ENCODE measurements at places on chromosomes 2 and 18.

- DNase-seq: no peak
Measured at GRCh38 chr2:80351231-80351630, 46.7 kb upstream of the LRRTM1 start.

DNA sequence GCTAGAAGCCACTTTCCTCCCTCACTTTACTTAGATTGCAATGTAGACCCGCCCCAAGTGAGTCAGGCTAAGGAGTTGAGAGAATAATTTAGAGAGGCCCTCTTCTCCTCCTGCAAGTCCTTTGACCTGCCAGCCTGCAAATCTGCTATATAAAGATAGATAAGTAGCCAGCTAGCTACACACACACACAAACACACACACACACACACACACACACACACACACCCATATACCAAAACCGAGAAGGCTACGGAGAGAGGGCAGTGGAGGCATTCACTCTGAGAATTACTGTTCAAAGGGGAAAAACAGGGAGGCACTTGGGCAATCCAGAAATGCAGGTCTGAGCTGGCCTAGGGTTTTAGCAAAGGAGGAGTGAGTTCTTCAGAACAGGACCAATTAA lies 23.0 kb upstream of the SMAD7 start:
- DNase-seq: no peak

DNA sequence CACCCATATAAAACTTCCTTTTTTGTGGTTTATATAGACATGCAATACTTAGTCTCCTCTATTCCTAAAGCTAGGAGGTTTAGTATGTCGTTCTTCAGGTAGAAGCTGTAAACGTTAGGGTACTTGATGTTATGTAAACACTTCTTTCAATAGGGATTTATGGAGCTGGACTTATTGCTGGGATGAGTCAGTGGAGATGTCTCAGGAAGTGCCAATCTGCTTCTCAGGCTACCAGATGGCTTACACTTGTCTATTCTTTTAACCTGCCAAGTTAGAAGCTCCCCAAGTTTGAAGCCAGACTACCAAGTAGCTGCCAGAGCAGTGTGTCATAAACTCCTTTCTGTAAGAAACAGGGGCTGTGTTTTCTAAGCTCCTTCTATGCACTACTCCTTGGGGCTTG lies 756.5 kb upstream of the LRRTM1 start:
- no peak for DNase-seq

DNA sequence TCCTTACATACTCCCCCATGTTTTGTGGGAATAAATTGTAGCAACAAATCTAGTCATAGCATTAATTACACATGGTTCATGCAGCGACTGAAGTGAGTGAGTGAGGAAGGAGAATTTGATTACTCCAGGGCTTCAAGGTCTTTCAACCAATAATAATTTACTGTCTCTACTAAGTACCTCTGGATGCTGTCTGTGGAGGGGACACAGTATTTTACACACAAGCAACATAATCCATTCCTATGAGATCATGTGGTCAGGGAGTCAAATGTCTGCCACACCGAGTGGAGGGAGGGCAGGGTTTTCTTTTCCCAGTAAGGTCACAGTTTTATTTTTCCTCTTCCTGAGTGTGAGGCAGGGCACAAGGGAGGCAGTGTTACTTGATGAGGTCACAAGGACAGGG lies 334.7 kb upstream of the CELF4 start:
- DNase-seq: no peak

- no peak for DNase-seq
Measured at GRCh38 chr2:233379441-233379840, 25.1 kb downstream of the DGKD start.

DNA sequence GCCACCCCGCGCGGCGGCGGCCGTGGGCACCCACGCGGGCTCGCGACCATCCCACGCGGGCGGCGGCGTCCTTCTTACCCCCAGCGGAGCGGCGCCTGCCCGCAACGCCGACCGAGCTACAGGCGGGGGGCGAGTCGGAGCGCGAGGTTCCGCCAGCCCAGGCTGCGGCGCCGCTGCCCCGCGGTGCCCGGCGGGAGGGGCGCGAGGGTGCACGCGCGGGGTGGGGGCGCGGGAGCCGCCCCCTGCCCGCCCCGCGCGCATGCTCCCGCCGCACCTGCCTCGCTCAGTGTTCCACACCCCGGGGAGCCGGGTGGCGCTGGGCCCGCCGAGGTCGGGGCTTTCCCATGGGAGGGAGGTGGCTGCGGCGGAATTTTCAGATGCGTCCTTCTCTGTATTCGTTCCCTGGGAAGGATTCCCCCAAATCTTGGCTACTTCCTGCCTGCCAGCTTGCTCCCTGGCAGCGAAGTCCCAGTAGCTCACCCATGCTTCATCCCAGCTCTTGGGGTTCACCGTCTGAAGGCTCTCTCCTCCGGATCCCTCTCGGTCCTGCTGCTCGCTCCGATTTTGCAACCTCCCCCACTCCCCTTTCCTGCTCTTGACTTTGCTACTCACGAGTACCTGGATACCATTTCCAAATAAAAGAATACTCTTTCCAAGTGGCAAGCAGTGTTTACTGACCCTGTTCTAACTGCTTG lies at the start of gene L3MBTL4:
L3MBTL4 (minus strand) TSS at position 189 of the 695 bp plus-strand sequence. CDS start 103,286 bp downstream, outside the sequence.
- DNase-seq: no peak

- DNase-seq: no peak
Measured at GRCh38 chr18:58541789-58542425, 87.0 kb downstream of the ALPK2 start.

DNA sequence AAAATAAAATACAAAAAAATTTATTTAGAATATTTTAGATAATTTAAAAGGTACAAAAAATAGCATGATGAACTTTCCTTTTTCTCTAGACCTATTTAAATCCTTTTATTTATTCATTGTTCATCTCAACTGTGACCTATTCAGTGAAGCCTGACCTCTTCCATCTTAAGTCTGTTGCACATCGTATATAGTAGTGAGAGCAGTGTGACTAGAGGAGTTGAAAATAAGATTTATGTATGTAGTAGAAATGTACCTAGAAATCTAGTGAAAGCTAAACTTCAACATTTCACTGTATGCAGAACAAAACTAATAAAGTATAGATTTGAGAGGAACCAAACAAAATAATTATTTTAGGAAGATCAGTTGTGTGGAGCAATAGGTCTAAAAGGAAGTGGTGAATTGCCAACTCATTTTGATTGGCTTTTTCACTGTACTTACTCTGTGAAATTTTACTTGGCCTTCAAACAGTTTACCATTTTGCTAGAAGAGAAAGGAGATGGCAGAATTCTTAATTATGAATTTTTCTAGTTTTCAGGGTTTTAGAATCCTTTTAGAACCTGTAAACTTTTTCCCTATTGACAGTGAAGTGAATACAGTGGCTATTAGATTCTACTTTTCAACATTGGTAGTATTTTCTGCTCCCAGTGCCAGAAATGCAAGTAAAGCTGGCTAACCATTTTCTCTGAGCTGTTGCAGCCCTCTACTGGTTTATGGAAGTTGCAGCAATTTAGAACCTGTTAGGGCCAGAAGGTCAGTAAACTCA lies 11.0 kb downstream of the ANKRD12 start:
- peak; percentile 40 for DNase-seq

DNA sequence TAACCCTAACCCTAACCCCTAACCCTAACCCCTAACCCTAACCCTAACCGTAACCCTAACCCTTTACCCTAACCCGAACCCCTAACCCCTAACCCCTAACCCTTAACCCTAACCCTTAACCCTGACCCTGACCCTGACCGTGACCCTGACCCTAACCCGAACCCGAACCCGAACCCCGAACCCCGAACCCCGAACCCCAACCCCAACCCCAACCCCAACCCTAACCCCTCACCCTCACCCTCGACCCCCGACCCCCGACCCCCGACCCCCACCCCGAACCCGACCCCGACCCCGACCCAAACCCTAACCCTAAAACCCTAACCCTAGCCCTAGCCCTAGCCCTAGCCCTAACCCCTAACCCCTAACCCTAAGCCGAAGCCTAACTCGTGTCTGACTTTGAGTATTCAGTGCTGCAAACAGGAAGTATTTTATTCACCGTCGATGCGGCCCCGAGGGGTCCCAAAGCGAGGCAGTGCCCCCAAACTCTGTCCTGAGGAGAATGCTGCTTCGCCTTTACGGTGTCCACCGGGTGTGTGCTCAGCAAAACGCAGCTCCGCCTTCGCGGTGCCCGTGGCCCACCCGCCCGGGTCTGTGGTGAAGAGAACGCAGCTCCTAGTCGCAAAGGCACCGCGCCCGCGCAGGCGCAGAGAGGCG lies 36.0 kb downstream of the FAM110C start:
- DNase-seq: no peak

DNA sequence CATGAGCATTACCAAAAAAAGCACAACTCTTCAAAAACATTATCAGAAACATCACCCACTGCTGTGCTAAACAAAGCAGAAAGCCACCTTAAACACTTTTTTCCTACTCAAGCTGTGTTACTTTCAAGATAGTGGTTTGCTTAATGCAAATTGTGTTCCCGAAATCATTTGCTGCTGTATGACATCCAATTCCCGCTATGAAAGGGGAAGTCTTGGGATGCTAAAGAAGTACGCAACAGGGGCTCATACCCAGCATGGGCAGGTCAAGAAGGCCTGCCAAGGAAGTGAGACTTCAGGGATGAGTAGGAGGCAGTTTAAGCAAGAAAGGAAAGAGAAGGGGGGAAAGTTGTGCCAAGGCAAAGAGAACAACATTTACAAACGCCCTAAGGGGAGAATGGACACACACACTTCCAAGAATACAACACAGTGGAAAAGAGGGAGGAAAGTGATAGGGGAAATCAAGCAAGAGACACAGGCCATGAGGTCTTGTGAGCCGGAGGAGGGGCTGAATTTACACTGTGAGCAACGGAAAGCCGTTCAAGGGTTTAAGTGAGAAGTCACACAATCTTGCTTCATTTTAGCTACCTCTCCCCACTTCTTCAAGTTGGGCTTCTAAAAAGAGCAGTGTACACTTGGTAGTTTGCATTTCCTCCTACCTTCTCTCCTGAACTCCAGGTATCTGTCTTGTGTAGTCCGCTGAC lies 4.0 kb downstream of the PTPN2 start:
- DNase-seq: no peak

- DNase-seq: no peak
Measured at GRCh38 chr2:12556762-12557161, 160.0 kb upstream of the TRIB2 start.

GRCh38 chr2:122634256-122634655 lies 878.8 kb downstream of the TSN start:
- no peak for DNase-seq

GRCh38 chr18:11937874-11938478 lies 29.9 kb upstream of the MPPE1 start:
- peak; percentile 81 for DNase-seq

DNA sequence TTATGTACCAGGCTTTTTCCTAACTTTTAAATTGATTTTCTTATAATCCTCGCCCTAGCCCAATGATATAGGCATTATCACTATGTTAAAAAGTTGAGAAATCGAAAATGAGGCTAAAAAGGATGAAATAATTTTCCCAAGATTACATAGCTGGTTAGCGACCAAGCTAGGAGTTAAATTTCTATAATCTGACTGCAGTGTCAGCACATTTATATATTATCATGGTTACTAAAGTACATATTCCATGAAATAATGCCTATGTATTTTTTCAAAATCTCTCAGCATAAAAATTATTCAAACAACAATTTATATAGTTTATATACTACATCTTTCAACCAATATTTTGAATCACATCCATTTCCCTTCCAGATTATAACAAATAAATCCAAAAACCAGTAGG lies 317.3 kb upstream of the TFPI start:
- DNase-seq: no peak

DNA sequence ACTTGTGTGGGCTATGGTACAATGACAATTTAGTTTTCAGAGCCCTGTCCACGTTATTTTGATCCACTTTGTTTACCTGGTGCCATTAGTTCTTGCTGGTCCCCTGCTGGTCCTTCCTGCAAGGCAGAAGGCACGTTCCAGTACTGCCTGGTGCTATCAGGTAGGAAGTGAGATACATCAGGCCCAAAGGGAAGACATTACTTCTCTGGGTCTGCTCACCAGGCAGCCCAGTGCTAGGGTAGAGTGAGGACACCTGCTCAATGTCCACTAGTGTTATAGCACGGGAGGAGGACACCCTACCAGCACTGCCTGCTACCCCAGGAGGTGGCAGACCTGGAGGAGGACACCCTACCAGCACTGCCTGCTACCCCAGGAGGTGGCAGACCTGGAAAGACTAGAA lies 23.7 kb downstream of the MARCO start:
- DNase-seq: no peak

DNA sequence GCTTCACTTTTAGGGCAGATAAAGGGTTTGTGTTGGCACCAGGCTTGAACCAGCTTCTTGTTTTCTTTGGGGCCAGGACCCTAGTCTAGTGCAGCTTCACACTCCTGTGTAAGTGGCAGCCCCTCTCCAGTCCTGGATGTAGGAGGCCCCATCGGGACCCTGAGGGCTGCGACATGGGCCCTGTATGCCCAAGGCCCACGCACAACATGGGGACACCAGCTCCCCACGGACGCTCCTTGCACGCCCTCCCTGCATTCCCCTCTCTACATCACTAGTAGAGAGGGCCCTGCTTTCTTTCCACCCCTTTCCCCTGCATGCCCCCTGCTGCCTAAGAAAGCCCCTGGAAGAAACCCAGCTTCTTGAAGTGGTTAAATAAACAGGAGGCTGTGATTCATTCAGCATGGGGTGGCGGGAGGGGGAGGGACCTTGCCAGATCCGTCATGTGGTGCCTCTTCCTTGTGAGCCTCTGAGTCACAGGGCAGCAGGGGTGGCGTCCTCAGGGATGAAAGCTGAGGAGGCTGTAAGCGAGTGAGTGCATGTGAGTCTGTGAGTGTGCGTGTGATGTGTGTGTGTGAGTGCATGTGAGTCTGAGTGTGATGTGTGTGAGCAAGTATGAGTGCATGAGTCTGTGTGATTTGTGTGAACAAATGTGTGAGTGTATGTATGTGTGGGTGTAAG lies 42.5 kb downstream of the COPS8 start:
- no peak for DNase-seq

- DNase-seq: no peak
Measured at GRCh38 chr2:241499146-241499965, 9.0 kb downstream of the STK25 start.

DNA sequence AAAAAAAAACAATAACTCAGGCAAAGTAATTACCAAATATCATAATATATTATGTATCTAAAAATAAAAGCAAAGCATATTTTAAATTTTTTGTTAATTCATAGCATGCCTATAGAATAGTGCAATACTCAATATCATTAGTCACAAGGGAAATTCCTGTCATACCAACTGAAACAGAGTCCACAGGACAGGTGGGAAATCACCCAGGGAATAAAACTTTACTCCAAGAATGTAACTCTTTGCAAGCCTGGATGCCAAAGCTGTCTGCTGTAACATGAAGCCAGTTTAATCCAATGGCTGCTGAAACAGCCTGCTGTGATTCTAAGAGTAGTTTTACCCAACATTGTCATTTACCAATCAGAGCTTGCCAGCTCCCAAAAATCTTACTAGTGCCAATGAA lies 40.0 kb upstream of the SULT1C3 start:
- no peak for DNase-seq

All from stimulated activated naive CD4-positive, alpha-beta T cell (primary cell).